ENCODE measurements at places on chromosomes 2 and 18.

- no peak for DNase-seq
These were observed 33.2 kb downstream of the SNED1 start for GRCh38 chr2:241031436-241032165.

DNA sequence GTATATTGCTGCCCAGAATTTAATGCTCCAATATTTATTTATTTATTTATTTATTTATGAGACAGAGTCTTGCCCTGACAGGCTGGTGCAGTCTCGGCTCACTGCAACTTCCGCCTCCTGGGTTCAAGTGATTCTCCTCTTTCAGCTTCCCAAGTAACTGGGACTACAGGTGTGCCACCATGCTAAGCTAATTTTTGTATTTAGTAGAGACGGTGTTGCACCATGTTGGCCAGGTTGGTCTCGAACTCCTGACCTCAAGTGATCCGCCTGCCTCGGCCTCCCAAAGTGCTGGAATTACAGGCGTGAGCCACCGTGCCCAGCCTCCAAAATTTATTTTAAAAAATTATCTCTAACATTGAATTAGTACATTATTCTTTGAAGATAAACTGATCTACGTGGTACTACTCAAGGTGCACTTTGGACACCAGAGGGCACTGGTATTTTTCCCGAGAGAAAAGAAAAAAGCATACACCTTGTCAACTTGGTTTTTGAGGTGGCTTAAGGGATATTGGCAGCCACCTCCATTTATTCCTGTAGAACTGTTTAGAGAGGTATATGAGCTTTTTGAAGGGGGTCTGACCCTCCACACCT lies 1.4 kb upstream of the IDH1 start:
- DNase-seq: no peak

- no peak for DNase-seq
These were observed 146.1 kb downstream of the RIT2 start for GRCh38 chr18:42969366-42969765.

- no peak for DNase-seq
These were observed 42.4 kb downstream of the KIF5C start for GRCh38 chr2:148917431-148917830.

DNA sequence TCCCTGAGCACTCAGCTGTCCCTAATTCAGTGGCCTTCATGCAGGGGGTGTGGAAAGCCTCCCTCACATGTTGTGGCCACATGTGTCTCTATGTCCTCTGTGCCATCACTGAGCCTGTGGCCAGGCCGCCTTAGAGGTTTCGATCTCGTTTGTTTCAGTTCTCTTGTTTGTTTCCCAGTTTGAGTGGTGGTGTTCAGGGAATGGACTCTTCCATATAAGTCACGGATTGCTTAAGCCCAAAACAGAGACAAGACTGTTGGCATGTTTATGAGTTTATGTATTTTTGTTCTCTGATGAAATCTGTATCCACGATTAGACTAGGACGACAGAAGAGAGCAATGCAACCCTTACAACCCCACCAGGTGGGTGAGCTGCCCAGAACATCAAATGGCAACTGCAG lies 134.5 kb downstream of the CCBE1 start:
- DNase-seq: no peak

Data from sciatic nerve (tissue), 2 donors.